ENCODE measurements at places on chromosomes 4 and X.
A peak's percentile ranks its signal among the peaks of the same experiment; 100 is the strongest.

GRCh38 chr4:67520141-67520540 is 25.2 kb downstream of the CENPC start:
- no peak for DNase-seq

- no peak for DNase-seq
These were observed 1.6 kb downstream of the SCML1 start for GRCh38 chrX:17738737-17739535.

DNA sequence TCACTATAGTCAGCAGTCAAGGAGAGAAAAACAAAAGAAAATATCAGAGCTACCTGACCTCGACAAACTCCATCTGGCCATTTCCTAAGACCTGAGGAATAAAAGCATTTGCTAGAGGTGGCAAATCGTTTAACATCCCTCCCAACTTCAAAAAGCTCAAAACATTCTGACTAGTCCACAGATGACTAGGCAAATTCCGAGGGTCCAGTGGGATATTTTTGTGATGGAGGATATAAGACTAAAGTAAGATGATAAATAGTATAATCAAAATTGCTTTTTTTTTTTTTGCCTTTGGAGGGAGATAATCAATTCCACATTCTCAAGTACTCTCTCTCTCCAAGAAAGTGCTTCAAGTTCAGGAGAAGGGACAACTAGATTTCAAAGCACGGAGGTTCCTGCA is 119.1 kb upstream of the ETNPPL start:
- no peak for DNase-seq

- DNase-seq: no peak
These were observed 34.2 kb upstream of the SH3D19 start for GRCh38 chr4:151359576-151359975.

- DNase-seq: no peak
These were observed 38.3 kb downstream of the TKTL1 start for GRCh38 chrX:154333837-154334271.

GRCh38 chrX:69055193-69055592 is 110.1 kb downstream of the PJA1 start:
- DNase-seq: no peak

GRCh38 chrX:42837747-42838146 is 59.8 kb upstream of the PPP1R2C start:
- DNase-seq: no peak

DNA sequence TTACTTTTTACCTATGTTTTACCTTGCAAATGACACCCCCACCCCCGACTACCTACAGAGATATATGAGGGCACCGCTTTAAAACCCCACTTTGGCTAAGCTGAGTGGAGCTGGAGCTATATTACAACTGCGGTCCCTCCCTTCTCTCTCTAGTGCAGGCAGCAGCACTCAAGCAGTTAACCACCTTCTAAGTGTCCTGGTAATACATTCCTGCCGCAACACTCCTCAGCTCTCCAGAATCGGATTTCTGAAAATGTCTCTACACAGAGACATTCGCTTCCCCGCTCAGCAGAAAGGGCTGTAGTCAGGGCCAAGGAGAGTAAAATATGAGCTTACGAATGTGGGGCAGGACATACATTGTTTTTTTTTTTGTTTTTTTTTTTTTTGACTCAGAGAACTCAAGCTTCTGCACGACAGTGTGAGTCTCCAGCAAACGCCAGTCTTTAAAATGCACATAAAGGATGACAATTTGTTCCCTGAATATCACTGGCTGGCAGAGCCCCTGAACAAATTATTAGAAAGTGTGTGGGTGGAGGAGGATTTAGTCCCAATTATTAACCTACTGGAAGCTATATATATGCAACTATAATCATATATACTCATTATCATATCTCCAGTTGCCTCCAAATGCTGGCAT is 287.0 kb upstream of the TET2 start:
- DNase-seq: no peak

DNA sequence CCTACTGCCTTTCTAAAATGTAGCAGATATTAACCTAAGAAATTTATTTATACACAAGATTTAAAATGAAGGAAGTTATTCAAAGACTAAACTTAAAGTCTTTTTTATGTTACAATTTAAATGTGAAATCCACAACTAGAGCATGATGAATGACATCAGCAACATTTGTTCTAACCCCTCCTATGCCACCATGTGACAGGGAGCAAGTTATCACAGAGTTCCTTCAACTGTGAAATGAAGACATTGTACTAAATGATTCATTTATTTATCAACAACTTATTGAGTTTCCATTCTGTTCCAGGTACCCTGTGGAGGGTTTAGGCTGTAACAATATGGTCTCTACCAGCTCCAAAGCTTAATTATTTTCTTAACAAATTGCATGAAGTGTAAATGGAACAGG is 76.9 kb downstream of the SLC39A8 start:
- no peak for DNase-seq

- no peak for DNase-seq
These were observed 81.1 kb downstream of the CLCN5 start for GRCh38 chrX:50003467-50003866.

DNA sequence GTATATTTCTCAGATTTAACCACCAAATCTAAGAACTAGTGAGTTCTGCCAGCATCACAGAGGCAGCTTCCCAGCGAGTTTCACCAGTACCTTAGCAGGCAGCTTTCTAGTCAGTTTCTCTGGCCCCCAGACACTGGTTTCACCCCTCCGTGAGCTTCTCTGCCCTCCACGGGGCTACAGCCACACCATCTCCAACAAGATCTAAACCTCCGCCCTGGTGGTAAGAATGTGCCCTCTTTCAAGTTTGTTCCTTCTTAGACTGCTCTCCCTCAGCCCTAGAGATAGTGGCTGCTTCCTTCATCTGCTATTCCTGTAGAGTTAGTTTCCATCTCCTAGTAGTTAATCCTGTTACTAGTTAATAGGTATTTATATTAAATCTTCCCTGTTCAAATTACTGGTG is 60.5 kb upstream of the TAB3 start:
- DNase-seq: no peak

DNA sequence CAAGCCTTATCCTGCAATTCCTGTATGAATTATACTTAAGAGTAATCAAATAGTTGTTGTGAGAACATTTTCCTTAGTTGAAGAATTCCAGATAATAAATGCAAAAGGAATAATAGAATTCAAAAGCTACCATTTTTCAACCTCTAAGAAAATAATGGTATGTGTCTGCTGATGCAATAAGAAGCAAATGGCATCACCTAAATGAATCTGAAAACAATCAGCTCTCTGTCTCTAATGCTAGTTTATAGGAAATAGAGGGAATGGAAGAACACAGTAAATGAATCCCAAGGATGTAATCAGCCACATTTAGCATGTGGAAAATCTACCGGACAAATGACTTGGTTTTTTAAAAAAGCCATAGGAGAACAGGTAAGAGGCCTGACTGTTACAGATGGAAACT is 115.1 kb downstream of the DCHS2 start:
- no peak for DNase-seq

- no peak for DNase-seq
These were observed 11.2 kb upstream of the LAP3 start for GRCh38 chr4:17565846-17566245.

DNA sequence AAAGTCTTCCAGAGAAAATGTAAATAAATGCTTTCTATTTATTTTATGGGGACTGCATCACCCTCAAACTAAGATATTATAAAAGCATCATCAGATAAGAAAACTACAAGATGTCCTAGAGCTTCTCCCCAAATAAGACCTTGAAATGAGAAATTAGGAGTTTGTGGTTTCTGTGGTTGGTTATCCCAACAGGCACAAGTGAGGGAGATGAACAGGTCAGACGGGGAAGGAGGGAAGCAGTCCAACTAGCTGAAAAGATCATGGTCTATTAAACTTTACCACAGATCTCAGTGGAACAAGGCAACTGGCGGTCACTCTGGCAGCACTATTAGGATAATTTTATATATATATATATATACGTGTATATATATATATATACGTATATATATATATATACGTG is 319.3 kb upstream of the GRID2 start:
- no peak for DNase-seq

DNA sequence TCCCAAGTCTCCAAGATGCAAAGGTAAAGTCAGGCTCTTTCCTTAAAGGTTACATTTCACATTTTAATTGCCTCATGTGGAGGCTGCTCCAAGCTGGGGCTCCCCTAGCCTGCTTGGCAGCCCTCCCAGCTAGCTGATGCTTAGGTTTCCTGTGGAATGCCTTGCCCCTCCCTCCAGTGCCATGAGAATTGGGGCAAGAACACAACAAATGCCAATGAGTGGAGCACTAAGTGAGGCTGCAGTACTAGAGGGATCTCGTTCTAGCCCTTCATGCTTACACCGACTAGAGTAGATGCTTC is 597.7 kb downstream of the MID1IP1 start:
- DNase-seq: no peak

DNA sequence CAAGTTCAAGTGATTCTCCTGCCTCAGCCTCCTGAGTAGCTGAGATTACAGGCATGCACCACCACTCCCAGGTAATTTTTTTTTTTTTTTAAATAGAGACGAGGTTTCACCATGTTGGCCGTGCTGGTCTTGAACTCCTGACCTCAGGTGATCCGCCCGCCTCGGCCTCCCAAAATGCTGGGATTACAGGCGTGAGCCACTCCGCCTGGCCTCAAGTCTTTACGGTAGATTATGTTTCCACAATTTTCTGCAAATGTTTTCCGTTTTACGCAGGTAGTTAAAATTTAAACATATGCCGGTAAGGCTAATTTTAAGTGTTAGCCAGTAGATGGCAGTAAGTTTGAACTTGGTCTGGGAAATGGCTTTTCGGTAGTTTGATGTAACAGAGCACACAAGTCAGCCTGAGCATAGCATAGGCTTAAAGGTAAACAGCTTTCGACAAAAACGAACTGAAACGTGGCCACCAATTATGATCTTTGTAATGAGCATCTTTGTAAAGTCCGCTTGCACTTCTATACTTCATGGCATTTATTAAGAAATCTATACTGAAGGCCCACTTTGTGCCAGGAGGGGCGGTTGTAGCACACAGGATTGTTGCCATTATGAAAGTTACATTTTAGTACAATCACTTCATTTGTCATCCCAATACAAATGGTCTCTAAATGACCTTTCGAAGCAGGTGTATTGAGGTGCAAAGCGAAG is 31.1 kb downstream of the CCKAR start:
- DNase-seq: peak; percentile 21

GRCh38 chr4:31983246-31983645 is 1263.1 kb downstream of the PCDH7 start:
- no peak for DNase-seq

DNA sequence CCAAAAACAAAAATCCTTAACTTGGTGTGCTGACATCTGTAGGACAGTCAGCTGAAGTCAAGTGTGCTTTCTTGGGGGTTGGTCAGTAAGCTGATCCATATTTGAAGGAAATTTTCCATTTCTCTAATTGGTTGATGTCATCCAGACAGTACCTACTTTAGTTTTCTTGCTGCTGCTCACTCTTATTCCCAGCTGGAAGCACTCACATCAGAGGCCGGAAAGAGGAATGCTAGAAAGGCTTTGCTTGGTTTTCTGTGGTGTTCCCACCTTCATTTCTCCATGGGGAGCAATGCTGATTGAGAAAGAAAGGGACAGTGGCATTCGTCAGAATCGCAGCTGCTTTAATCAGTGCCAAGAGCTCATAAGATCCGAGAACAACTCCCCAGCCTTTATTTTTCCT is 227.0 kb downstream of the C4orf33 start:
- DNase-seq: no peak

GRCh38 chrX:145803508-145803907 is 14.1 kb upstream of the SLITRK2 start:
- DNase-seq: no peak
